Activated T-helper 1 cell treated with anti-CD3 and anti-CD28 coated beads, Interleukin-2, amount 50 U/mL, for 16 hours (primary cell): ENCODE measurements at places on chromosomes 11 and 22.

DNA sequence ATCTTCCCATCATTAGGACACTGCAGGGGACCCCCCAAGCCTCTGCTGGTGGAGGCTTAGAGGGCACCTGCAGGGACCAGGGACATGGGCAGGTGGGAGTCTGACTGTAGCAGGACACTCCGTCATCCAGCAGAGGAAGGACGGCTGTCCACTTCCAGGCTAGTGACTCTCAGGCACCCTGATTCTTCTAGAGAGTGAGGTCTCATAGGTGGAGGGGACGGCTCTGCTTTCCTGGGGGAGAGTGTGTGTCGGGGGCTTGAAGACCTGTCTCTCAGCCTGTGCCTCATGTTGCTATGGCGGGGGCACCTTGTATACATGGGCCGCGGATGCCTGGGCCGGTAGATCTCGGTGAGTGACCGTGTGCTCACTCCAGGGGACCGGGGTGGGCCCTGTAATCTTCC is 1116.6 kb downstream of the BRD1 start:
- DNase-seq = no peak

GRCh38 chr22:19730655-19731360 is 7.5 kb downstream of the GP1BB start:
- peak; percentile 72 for DNase-seq

DNA sequence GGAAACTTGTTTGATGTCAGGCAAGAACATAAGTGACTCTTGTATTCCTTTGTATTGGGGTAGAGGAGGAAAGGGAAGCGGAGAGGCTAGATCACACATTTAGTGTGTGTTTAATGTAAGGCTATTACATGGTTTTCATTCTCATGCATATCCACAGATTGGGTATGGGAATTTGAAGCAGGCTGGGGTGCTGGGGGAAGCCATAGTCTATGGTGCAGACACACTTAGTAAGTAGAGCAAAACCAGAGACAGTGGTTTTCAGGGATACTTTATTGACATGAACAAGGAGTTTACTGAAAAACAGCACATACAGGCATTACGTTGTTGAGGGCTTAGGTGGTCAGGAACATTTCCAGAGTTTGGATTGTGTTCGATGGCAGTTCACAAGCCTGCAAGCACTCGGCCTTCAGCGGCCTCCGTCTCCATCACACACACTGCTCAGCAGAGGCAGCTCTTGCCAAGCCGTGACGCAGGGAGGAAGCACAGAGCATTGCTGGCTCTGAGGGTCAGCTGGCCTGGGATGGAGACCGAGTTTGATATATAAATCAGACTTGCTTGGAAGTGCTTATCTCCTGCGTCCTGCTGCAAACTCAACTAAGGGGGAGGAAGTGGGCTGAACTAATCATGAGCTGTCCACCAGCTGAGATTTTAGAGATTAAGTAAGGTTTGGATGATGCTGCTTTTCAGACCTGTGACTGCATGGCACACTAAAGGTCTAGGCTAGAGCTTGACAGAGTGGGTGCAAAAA is 25.3 kb downstream of the SCN3B start:
- no peak for DNase-seq

- no peak for DNase-seq
Measured at GRCh38 chr11:86978756-86979608, 23.8 kb upstream of the FZD4 start.

GRCh38 chr11:1744891-1745700 is 5.3 kb downstream of the IFITM10 start:
- no peak for DNase-seq

DNA sequence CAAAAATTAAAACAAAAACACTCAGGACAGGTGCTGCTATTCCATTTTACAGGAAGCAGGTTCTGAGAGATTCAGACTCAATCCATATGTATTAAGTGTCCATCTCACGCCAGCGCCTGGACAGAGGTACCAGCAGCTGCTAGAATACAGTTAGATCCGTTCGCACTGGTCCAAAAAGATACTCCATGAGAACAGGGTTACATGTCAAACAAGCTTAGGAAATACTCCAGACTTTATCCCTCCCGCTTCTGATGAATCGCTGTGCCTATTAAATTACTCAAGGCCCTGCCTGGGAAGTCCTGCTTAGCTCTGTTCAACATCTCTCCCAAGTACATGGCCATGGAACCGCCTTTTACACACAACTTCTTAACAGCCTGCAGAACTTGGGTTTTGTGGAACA is 50.2 kb upstream of the SLC35C1 start:
- no peak for DNase-seq

- DNase-seq = no peak
Measured at GRCh38 chr11:100889758-100890157, 202.7 kb downstream of the ARHGAP42 start.

- DNase-seq = no peak
Measured at GRCh38 chr11:3183523-3183922, 18.4 kb upstream of the OSBPL5 start.

DNA sequence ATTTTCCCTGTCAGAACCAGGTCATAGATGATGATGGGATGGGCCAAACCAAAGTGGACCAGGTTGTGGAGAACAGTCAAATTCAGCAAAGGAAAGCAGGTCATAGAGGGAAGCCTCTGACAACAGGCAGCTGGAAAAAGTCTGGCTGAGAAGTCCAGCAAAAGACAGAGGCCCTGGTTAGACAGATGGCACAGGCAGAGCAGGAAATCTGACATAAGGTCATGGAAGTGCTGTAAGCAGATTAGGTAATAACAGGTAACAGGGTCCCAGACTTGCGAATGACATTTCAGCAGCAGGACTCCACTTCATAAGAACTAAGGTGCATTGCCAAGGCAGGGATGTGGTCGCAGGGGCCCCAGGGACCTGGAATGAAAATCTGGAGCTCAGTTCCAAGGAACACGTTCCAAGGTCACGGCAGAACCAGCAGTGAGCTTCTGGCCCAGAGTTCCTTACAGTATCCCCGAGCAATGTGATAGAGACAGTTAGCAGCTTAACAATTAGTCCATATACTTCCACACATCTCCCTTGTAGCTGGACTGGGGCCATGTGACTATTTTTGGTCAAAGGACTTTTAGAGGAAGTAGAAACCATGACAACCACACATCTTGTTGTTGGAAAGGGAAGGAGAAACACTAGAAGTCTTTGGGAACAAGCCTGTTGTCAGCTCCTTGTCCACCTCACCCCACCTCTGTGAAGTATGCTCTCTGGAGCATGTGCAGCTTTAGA is 75.4 kb downstream of the ME3 start:
- no peak for DNase-seq

GRCh38 chr11:74739546-74740270 is 8.5 kb upstream of the CHRDL2 start:
- DNase-seq = peak; percentile 20

DNA sequence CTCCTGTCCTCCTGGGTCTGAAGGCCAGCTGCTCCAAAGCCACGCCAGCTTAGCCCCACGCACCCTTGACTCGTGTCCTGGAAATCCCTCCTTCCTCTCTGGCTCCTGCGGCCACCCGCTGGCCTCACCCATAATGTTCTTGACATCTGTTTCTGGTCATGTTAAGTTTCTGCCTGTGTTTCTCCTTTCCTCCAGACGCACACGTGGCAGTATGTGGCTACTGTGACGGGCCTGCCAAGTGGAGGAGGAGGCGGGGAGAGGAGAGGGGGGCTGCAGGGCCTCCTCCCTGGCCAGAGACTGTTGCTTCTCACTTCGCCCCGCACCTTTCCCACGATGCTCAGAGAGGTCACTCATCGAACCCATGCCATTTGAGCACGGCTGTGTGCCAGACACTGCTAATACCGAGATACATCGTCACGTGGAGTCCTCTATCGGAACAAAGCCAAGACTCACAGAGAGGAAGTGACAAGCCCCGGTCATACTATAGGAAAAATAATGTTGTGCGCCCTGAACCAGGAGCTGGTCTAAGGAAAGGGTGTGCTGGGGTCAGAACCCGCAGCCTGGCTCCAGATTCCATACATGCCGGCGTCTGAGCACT is 11.5 kb downstream of the C1QTNF6 start:
- DNase-seq = no peak

DNA sequence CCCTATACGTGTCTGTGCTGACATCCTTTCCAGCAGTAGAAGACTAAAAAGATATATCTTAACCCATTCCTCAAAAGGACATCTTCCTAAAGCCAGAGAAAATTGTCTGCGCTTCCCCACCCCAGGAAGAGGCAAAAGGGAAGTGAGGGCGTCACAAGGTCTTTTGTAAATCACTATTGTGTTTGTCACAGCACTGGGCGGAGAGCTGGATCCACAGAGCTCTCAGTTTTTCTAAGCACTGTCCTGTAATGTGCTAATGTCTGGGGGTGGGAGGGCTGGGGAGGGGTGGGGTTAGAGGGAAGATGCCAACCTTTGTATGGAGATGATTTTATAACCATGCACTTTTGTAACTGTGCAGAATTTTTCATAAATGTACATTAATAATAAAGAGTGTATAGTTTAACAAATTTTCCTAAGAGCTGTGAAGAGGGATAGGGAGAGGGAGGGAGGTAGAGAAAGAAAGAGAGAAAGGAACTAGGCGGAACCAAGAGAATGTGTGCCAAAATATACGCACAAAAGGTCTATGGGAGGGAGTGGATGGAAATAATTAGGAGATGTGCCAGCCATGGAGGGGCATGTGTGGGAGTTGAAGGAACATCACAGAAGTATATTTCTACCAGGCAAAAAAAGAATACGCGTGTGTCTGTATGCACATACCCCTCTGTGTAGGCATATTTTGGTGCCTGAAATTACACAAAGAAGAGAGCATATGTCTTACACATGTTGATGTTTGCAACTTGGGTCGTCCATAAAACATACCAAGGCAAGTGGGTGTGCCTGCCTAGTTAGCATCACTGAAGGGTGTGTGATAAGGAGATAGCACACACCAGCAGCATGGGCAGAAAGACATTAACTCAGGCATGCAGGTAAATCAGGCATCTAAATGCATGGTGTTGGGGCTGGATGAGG is 9.8 kb downstream of the LRRC55 start:
- no peak for DNase-seq

DNA sequence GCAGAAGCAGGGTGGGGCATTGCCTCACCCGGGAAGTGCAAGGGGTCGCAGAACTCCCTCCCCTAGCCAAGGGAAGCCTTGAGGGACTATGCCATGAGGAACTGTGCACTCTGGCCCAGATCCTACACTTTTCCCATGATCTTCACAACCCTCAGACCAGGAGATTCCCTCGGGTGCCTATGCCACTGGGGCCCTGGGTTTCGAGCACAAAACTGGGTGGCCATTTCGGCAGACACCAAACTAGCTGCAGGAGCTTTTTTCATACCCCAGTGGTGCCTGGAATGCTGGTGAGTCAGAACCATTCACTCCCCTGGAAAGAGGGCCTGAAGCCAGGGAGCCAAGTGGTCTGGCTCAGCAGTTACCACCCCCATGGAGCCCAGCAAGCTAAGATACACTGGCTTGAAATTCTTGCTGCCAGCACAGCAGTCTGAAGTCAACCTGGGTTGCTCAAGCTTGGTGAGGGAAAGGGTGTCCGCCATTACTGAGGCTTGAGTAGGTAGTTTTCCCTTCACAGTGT is 573.7 kb upstream of the ANO3 start:
- no peak for DNase-seq

DNA sequence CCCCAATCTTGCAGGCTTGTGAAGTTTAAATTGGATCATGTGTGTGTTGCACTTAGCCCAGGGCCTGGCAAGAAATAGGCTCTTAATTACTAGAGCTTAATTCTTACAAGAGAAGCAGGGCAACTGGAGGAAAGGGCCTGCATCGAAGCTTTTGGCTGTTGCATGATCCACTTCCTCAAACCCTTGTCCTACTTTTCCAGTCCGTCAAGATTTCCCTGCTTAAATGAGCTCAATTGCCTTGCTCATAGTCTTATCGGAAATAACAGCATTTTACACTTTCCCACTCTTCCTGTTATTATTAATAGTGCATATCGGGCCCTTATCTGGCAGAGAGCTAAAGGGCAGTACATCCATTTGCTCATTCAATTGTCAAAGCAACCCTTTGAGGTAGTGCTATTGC is 18.1 kb downstream of the DTX4 start:
- DNase-seq = no peak

DNA sequence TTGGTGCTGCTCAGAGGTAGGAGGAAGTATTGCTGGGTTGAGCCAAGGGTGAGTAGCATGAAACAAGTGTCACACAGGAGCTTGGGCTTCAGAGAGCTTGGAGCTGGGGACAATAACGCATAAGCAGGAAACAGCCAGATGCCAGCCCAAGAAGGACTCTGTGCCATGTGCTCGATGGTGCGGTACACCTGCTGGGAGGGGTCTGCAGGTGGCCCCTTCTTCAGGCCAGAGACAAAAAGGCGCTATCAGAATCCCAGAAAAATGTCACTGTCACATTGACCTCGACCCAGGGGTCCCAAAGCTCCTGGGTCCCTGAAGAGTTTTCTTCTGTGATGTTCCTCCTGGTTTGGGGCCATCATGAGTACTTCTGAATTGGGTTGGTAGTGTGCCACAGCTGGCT is 244.4 kb downstream of the TBC1D22A start:
- DNase-seq = no peak

- no peak for DNase-seq
Measured at GRCh38 chr11:75132080-75132479, 18.8 kb upstream of the SLCO2B1 start.

DNA sequence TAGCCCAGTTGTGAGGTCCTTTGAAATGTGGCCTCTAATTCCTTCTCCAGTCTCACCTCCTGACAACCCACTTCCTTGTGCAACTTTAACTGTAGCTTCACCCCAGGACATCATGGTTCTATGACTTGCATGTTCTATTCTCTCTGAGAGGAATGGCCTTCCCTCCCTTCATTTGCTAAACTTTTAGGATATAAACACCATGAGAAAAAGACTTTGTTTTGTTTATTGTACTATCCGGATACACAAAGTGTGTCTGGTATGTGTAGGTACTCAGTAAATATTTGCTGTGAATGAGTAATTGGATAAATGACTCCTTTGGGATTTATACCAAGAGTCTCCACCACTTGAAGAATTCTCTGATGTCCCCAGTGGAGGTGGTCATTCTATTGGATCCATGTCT is 547.6 kb downstream of the INSC start:
- no peak for DNase-seq

- no peak for DNase-seq
Measured at GRCh38 chr11:92107331-92107730, 117.3 kb upstream of the FAT3 start.

DNA sequence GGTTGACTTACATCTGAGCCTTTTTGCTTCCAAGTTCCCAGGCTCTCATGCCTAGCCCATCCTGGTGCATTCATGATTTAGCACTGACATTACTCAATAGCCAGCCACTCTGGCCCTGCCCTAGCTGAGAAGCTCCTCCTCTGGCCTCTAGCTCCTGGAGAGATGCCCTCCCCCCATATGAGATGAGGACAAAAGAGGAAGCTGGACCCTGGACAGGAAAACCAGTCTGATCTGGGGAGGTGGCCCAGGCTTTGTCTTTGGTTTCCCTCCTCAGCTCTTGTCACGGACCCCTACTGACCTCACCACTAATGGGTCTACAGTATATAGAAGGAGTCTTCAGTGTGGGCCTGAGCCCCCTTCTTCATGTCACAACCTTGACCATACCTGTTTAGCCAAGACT is 3.0 kb downstream of the RHOG start:
- DNase-seq = no peak
